Spinal cord (tissue), 10 donors: ENCODE measurements at places on chromosomes 16 and 17.

- DNase-seq, result peak; percentile 44
Measured at GRCh38 chr16:74862743-74863244, 88.2 kb upstream of the FA2H start.

GRCh38 chr16:48193846-48194245, 38.1 kb upstream of the ABCC12 start:
- no peak for DNase-seq

DNA sequence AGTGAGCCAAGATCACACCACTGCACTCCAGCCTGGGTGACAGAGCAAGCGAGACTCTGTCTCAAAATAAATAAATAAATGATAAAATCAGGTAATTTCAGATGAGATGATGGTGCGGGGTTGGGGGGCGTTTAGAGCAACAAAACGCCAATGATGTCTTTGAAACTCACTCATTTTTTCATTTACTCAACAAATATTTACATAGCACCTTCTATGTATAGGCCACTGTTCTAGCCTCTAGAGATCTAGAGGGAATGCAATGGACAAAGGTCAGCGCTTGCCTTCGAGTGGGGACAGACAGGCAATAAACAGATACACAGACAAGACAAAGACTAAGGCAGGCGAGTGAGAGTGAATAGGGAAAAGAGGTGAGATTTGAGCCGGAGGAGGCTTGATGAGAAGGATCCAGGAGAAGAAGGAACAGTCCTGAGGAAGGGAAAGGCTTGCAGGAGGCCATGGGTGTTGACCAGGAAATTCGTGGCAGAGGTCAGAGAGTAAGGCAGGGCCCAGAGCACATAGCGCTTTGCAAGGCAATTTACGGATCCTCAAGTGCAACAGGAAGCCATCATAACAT, 14.1 kb downstream of the ALDH3A1 start:
- DNase-seq, result no peak

- no peak for DNase-seq
Measured at GRCh38 chr16:1732071-1732470, 26.1 kb downstream of the MAPK8IP3 start.

- no peak for DNase-seq
Measured at GRCh38 chr16:83058376-83058775, 431.6 kb downstream of the CDH13 start.

DNA sequence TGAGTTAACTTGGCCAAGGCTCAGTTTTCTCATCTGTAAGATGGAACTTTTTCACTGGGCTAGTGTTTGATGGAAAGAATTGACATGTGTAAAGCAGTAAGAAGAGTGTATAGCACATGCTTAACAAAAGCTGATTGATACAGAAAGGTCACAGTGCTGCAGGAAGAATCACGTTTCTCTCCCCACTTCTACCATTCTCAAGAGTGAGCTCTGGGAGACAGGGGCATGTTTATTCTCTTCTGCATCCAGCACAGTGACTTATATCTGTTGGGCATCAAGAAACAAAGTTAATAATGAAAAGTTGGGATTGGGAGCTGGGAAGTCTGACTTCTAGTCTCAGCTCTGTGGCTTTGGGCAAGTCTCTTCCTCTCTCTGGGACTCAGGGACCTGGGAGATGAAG, 55.3 kb downstream of the IRX3 start:
- DNase-seq, result no peak

- DNase-seq, result no peak
Measured at GRCh38 chr17:61402978-61403800, 3.5 kb downstream of the TBX2 start.

- no peak for DNase-seq
Measured at GRCh38 chr17:10121971-10122707, 76.3 kb downstream of the GAS7 start.

GRCh38 chr16:83953796-83954576, 946 bp downstream of the OSGIN1 start:
- no peak for DNase-seq

- no peak for DNase-seq
Measured at GRCh38 chr16:69942627-69943170, 8.4 kb upstream of the CLEC18A start.
